Stimulated activated CD4-positive, alpha-beta T cell treated with anti-CD3 and anti-CD28 coated beads, TNF-alpha, amount 100 ng/mL, for 24 hours (primary cell): ENCODE measurements at places on chromosomes 7 and 10.

- DNase-seq = no peak
Observed at GRCh38 chr7:55567571-55567970, 4.7 kb downstream of the VOPP1 start.

GRCh38 chr7:155469-155900 is 36.9 kb upstream of the FAM20C start:
- no peak for DNase-seq

DNA sequence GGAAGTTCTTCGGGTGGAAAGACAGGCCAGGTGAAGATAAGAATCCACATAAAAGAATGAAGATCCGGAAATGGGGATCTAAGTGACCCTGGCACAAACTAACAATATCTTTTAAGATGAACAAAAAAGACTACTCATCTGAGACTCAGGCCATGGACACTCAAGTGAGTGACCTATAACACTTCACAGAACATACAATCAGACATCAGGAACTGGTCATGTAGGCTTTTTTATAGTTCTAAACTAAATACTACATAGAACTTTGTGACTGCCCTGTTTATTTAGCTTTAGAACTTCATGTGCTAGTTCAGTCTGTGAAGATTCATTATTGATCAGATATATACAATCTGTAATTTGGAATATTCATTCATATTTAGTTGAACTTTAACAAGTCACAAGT is 52.8 kb downstream of the MMRN2 start:
- no peak for DNase-seq

DNA sequence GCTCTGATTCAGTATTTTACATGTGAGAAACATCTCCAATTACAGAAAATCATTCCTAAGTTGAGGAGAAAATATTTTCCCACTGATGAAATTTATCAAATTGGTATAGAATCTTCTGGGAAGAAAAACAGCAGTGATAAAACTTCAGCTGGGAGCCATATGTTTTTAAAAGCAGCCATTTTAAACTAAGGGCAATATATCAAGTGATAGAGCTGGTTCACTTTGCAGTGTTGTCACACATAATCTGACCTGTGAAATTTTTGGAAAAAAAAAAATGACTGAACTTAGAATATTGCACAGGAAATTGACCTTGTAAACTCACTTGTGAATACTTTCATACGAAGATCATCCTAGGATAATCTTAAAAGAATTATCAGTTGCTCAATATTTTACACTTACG is 10.5 kb upstream of the EZH2 start:
- no peak for DNase-seq

- DNase-seq = peak; percentile 24
Observed at GRCh38 chr7:142319970-142320369, 62.1 kb upstream of the PRSS58 start.

DNA sequence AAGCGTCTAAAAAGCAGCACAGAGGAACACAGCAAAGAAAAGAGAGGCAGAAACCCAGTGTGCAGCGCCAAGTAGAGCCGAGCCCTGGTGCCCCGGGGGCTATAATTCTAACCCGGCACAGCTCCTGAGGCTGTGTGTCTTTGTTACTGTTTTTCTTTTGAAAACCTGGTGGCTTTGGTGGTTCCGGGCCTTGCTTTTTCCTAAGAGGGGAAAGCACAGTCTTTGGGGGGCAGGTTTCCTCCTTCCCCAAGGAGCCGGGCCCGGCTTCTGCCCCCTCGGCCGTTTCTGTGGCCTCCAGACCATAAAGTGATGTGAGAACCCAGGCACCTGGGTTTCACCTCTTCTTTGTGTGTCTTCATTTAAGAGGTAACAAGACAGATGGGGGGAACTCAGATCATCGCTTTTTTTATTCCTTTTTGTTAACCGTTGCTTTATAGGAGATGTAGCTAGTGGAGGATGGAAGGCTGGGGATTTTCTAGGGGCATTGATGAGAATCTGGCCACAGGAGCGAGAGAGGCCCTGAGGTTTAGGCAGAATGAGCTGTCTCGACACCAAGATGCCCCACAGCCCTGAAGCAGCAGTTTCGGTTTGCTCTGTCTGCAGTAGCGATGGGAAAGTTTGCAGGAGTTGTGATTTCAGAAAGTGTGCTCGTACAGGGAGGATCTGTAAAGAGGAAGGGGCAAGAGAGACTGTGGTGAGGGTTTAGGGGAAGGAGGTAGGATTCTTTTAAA is 367.8 kb upstream of the GALNT17 start:
- DNase-seq = no peak

GRCh38 chr7:66036382-66036781 is 39.2 kb upstream of the ASL start:
- no peak for DNase-seq

DNA sequence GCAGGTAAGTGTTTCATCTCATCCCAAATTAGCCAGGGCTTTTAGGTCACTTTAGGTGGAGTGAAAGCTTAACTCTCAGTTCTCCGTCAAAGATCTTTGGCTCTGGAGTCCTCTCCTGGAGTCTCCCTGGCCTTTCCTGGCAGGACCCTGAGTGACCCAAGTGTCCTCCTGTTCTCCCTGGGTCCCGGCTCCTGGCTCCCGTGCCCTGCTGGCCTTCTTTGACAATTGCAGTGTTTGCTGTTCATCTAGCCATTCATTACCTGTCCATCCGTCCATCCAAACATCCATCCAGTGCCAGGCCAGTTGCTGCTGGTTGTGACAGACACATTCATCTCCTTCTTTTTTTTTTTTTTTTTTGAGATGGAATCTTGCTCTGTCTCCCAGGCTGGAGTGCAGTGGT is 6.2 kb upstream of the TPST1 start:
- DNase-seq = no peak

- no peak for DNase-seq
Observed at GRCh38 chr7:5528071-5528814, 104.6 kb upstream of the TNRC18 start.

DNA sequence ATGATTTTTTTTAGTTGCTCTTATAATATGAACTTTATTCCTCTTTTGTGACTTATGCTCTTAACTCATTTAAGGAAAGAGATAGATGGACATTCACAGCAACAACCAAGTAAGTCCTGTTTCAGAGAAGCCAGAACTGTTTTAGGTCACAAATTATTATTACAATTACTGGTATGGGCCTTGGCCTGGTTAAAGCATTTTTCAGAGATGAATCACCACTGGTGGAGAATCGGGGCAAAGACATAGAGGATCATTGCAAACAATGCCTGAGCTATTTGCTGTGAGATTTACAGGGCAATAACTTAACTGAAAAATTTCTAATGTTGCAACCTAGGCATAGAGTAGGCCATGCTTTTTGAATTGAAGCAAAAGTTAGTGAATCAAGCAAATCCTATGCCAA is 138.0 kb upstream of the YAE1 start:
- DNase-seq = no peak

- DNase-seq = no peak
Observed at GRCh38 chr10:84184517-84184916, 9.8 kb upstream of the CDHR1 start.

GRCh38 chr7:94632338-94633013 is 23.5 kb downstream of the SGCE start:
- no peak for DNase-seq

GRCh38 chr10:79126351-79127080 is 57.8 kb downstream of the ZMIZ1 start:
- no peak for DNase-seq

DNA sequence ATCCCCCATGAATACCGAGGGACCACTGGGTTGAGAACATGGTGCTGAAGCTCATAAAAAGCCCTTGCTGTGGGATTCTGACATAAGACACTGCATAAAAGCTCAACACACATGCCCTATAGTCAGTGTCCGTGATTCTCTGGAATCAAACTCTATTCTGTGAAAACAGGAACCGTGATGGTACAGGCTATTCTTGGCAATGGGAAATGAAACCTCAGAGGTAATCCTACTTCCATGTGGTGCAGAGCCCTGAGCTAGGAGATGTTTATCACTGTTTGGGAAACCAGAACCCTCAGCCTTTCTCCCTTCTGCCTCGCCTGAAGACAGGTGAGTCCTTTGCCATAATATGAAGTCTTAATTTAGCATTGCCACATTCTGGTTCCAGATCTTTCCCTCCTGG is 80.8 kb upstream of the PRSS1 start:
- DNase-seq = no peak

GRCh38 chr10:122267849-122268737 is 3.0 kb upstream of the BTBD16 start:
- DNase-seq = no peak

DNA sequence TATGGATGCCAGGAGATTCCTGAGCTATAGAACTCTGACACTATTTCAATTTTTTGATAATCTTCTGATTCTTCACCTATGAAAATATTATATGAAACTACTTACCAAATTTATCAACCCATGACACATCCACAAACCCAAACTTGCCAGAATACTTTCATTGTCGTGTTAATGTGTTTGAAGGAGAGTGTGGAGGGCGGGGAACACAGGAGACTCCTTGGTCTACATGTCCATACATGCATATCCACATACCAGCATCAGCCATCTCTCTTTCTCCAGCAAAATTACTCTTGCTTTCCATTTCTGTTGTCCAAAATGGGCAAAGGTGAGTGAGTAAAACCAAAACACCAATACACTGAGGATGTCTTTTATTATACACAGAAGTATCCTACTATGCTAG is 23.5 kb upstream of the BPGM start:
- DNase-seq = no peak

DNA sequence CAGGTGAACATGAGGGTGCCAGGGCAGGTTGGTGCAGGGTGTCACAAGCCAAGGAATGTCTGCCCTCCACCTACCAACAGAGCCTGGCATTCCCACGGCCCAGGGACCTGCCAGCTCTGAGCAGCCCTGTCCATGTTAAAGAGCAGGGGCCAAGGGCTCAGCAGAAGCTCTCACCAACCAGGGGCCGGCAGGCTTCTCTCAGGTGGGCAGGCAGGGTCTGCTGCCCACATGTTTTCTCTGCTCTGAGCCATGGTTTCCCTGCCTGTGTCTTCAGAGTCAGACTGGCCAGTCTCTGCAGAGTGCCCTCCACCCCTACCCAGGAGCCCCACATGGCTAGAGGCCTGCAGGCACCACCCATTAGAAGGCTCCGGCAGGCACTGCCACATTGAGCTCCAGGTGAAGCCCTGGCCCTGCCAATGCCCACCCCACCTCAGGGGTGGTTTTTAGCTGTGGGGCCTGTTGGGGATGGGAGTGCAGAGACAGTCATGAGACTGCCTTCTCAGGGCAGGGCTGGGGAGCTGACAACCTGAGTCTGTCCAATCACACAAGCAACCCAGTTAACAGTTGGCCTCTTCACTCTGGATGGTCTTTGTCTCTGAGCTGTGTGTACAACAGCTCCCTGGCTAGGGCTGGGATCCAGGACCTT is 135.9 kb downstream of the ARHGAP22 start:
- DNase-seq = no peak

DNA sequence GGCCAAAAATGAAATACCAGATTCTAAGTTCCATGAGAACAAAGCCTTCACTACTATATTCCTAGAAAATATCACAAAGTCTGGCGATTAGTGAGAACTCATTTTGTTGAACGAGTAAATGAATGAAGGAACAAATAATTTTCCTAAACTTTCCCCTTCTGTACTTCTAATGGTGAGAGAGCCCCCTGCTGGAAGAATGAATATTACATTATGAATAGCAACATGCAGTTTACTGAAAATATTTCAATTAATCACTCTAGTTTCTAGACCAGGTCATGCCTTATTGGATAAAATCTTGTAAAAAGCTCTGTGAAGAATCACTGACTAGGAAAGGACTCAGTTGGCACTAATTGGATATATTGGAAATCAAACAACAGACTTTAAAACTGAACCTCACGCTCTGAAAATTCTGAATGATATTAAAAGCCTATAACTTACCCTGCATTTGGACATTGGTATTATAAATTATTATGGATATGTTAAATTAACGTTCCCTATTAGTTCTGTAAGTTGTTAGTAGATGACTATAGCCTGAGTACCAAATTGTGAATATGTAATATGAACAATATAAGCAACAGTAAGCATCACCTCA is 32.4 kb upstream of the MTPN start:
- DNase-seq = no peak

DNA sequence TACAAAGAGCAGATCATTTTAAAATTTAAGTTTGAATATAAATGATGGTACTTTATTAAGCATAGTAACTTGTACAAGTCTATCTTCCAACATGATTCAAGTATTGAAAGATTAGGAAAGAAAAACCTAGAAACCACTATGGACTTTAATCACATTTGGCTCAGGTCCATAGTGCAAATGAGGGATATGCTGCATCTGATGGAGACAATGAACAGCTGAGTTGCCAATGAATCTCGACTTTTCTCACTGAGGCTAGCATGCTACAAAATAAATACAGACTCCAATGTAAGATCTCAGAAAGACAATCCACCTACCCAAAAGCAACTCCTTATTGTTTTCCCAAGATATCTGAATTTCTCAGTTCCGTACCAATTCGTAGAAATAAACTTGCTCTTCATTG is 89.8 kb downstream of the SEMA3A start:
- DNase-seq = no peak

DNA sequence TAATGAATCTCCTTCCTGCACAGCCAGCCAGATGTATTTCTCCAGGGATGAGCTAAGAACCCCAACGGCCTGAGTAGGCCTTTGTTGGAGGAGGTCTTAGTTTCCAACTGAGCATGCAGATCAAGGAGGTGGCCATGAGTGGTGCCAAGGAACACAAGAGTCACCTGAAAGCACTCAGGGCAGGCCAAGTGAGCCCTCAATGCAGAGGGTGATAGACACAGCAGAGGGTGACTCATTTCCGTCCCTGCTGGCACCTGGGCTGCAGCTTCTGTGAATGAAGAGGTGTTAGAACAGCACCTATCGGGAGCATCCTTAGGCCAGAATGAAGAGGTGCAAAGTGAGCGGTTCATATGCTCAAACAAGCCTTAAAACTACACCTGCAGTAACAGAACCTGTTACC is 211.8 kb downstream of the FRMD4A start:
- no peak for DNase-seq

GRCh38 chr7:34163956-34164355 is 258.6 kb downstream of the BMPER start:
- DNase-seq = no peak

DNA sequence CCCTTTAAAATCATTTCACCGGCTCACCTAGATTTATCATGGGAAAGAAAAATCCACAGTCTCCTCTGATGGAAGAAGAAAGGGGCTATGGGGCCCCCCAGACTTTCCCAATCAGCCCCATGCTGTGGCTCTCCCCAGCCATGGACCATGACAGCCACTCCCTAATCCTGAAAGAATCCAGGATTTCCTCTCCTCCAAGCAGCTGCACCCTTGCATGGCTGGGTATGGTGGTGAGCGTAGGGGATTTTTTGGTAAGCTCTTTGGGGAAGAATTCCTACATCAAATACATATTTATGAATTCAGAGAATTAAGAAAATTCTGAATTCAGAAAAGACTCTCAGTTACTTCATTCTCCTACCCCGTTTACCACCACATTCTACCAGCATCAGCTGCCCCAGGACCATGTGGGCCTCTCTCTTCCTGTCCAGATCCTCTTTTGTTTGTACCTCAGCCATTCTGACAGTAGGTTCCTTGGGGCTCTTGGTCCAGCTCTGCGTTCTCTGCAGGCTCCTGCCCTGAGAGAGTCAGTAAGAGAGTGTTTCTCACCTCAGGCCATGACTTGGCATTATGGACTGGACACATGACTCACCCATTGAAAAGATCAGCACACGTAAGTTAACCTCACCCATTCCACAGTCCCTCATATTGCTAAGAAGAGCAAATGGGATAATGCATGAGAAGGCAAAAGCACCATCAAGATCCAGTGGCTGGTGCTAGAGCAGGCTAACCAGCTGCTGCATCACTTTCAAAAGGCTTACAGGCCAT is 337.8 kb downstream of the ELMO1 start:
- DNase-seq = no peak
